ENCODE measurements at places on chromosomes 4 and X.

DNA sequence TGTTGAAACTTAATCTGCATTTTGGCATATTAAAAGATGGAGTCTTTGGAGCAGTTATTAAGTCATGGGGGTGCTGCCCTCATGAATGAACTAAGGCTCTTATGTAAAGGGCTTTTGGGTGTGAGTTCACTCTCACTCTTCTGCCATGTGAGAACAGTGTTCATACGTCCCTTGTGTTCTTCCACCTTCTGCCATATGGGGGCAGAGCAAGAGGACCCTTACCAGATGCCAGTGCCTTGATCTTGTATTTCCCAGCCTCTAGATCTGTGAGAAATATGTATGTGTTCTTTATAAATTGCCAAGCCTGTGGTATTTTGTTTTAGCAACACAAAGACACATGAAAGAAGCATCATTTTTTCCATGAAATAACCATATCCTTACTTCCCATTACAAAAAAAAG, 213.9 kb downstream of the SPOCK3 start:
- H3K27me3 ChIP-seq, result no peaks in the 10 kb centered on the region
- no peak for DNase-seq
- no peaks in the 10 kb centered on the region for H3K4me1 ChIP-seq
- no peak overlapping the region for H3K27ac ChIP-seq
- no peak overlapping the region for H3K4me3 ChIP-seq
- H3K36me3 ChIP-seq, result no peaks in the 10 kb centered on the region

- no peak overlapping the region for H3K27ac ChIP-seq
- H3K4me3 ChIP-seq, result no peak overlapping the region
- peaks cover 6% of the 10 kb centered on the region for H3K4me1 ChIP-seq
- H3K36me3 ChIP-seq, result peaks cover 2% of the 10 kb centered on the region
Measured at GRCh38 chrX:47831788-47832187, 4.9 kb upstream of the ZNF81 start.

- no peak overlapping the region for H3K27ac ChIP-seq
- no peaks in the 10 kb centered on the region for H3K36me3 ChIP-seq
- H3K4me1 ChIP-seq, result no peaks in the 10 kb centered on the region
Measured at GRCh38 chr4:85086721-85087120, 120.2 kb upstream of the WDFY3 start.

DNA sequence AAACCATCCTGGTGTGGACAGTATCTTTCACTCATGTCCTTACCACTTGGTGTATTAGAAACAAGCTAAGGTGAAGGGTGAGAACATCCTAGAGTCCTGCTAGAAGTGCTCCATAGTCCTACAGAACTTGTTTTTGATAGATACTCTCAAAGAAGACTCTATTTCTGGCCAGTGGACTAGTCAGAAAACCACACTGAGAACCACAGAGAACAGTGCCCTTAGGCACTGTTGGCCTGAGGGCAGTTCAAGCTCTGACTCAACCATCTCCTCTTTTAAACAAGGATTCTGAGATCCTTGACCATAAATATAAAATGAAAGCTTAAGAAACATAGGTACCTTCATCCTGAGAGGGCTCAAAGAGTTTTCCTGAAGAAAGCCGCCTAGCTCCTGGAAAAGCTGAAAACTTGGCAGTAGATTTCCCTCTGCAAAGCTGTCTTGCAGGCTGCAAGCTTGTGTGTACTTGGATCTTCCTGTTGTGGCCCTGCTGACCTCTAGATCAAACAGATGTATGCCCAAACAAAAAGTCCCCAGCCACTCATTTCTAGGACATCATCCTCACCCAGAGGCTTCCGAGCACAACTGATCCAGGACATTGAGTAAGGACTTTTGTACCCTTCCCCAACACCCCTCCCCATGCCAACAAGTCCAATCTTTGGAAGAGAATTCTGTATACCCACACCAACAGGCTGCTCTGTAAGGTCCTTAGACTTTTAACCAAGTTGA, 111.6 kb upstream of the CXCL13 start:
- no peaks in the 10 kb centered on the region for H3K36me3 ChIP-seq
- H3K4me1 ChIP-seq, result no peaks in the 10 kb centered on the region
- no peak for DNase-seq
- H3K4me3 ChIP-seq, result no peak overlapping the region
- no peak overlapping the region for H3K27ac ChIP-seq
- H3K27me3 ChIP-seq, result peaks cover 12% of the 10 kb centered on the region

- no peak overlapping the region for H3K27ac ChIP-seq
- no peaks in the 10 kb centered on the region for H3K36me3 ChIP-seq
- H3K4me1 ChIP-seq, result no peaks in the 10 kb centered on the region
- H3K27me3 ChIP-seq, result no peaks in the 10 kb centered on the region
- no peak overlapping the region for H3K4me3 ChIP-seq
Measured at GRCh38 chrX:116172976-116173375, 2.4 kb downstream of the AGTR2 start.

DNA sequence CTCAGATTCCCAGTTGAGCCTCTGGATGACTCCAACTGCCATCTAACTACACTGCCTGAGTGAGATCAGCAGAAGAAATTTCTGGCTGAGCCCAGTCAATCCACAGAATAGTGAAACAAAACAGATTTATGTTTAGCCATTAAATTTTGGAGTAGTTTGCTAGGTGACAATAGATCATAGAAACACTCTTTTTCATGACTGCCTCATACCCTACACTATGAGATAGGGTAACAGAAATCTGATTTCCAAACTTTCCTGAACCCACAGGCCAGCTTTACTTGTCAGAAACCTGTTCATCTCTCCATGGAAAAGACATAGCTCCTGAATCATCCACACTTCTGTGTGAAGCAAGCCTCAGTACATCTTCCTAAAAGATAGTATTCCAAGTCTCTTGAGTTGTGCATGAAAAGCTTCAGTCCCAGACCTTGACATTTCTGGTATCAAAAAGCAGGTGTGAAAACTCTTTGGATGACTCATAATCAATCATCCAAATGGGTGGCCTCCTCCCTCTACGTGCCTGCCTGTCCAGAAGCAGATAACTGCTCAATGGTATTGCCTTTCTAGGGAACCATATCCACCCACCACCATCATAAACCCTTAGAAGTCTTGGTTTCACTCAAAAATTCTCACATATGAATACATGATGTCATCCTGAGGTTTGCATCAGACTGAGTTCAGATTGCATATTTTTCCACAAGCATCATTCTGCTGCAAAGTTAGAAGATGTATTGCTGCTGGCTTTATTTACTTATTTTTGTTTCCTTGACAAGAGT, 47.5 kb upstream of the RAP2C start:
- no peak overlapping the region for H3K4me3 ChIP-seq
- DNase-seq, result no peak
- no peak overlapping the region for H3K27ac ChIP-seq
- H3K4me1 ChIP-seq, result no peaks in the 10 kb centered on the region
- no peaks in the 10 kb centered on the region for H3K36me3 ChIP-seq

- H3K27me3 ChIP-seq, result peaks cover 67% of the 10 kb centered on the region
- peaks cover 5% of the 10 kb centered on the region for H3K4me1 ChIP-seq
- H3K4me3 ChIP-seq, result no peak overlapping the region
- no peak overlapping the region for H3K27ac ChIP-seq
Measured at GRCh38 chr4:153159728-153160221, 44.5 kb upstream of the TRIM2 start.

DNA sequence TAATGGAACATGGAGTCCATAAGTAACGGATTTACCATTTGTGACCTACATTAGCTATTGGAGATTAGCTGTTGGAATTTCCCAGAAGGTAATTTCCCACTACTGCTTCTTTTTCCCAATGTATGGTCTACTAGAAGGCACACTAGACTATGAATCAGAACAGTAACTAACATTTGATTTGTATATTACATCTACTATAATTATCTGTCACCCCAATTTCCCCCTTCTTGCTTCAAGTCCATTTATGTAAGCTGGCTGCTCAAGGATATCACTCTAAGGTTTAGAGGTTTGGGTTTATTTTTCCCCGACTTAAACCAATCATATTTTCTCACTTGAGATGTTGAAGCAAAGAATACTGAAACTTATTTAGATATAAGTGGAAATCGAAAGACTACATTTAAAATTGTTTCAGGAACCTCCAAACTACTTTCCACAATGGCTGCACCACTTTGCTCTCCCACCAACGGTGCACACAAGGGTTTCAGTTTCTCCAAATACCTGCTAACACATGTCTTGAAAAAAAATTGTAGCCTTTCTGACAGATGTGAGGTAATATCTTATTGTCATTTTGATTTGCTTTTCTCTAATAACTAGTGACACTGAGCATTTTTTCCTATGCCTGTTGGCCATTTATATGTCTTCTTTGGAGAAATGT, 33.3 kb upstream of the H2AZ1 start:
- no peaks in the 10 kb centered on the region for H3K36me3 ChIP-seq
- no peak overlapping the region for H3K27ac ChIP-seq
- H3K4me1 ChIP-seq, result no peaks in the 10 kb centered on the region
- H3K27me3 ChIP-seq, result peaks cover 18% of the 10 kb centered on the region
- no peak for DNase-seq
- H3K4me3 ChIP-seq, result no peak overlapping the region

DNA sequence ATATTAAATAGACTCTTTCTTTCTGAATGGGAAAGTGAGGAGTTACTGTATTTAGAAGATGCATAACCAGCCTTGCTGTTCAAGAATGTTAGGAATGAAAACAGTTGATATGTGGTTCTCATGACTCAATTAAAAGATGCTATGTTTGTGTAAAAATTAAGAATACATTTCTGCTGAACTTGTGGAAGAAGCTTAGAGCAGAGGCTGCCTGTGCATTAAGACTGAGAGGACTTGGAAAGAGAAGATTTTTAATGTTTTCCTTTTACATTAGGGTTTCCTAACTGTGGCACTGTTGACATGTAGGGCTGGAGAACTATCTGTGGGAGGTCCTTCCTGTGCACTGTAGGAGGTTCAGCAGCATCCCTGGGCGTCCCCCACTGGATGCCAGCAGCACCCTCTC, 137.7 kb downstream of the GPR143 start:
- H3K36me3 ChIP-seq, result no peaks in the 10 kb centered on the region
- no peak overlapping the region for H3K4me3 ChIP-seq
- H3K4me1 ChIP-seq, result peaks cover 5% of the 10 kb centered on the region
- H3K27ac ChIP-seq, result no peak overlapping the region
- no peak for DNase-seq

DNA sequence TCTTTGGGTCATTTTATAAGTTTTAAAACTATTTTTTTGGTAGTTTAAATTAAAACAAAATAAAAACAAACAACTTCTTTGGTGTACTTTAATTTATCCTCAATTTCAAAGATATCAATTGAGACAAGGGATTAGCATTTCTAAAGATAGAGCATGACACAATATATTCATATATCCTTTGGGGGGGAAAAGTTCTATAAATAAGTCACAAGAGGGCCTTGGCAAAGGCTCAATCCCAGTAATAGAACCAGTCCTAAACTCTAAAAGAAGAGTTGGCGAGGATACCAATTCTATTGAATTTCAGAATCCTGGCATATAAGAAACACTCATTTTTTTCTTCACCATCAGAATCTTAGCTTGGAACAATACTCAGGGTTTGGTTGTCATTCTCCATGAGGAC, 89.7 kb downstream of the COL4A6 start:
- no peak overlapping the region for H3K27ac ChIP-seq
- H3K4me3 ChIP-seq, result no peak overlapping the region
- H3K36me3 ChIP-seq, result no peaks in the 10 kb centered on the region
- H3K4me1 ChIP-seq, result no peaks in the 10 kb centered on the region
- DNase-seq, result no peak
